ENCODE measurements at places on chromosomes 3 and 15. TPM values are rescaled to one million over a fixed set of nuclear protein-coding genes. Genes with fewer than 3 reads are reported as not detected.

DNA sequence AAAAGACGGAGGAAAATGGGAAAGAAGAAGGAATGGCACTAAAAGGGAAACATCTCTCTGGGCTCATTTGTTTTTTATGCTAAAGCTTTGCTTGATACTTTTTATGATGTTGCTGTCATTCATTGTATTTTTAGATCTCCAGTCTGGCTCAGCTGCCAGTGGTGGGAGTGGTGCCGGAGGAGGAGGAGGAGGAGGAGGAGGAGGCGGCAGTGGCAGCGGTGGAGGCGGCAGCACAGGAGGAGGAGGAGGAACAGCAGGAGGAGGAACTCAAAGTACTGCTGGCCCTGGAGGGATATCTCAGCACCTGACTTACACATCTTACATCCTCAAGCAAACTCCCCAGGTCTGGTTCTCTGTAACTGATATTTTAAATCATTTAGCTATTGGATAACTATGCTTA lies 49.6 kb downstream of the MAP6D1 start:
- H3K36me3 ChIP-seq = peaks cover 72% of the 10 kb centered on the region
- no peaks in the 10 kb centered on the region for H3K27me3 ChIP-seq
- no peak overlapping the region for H3K4me3 ChIP-seq
- H3K27ac ChIP-seq = no peak overlapping the region

GRCh38 chr3:123878807-123879206 lies 5.3 kb downstream of the MYLK start:
- H3K36me3 ChIP-seq = no peaks in the 10 kb centered on the region
- no peak overlapping the region for H3K27ac ChIP-seq
- H3K27me3 ChIP-seq = peaks cover 6% of the 10 kb centered on the region
- H3K4me3 ChIP-seq = no peak overlapping the region
- H3K4me1 ChIP-seq = peaks cover 6% of the 10 kb centered on the region
- no peak for DNase-seq

DNA sequence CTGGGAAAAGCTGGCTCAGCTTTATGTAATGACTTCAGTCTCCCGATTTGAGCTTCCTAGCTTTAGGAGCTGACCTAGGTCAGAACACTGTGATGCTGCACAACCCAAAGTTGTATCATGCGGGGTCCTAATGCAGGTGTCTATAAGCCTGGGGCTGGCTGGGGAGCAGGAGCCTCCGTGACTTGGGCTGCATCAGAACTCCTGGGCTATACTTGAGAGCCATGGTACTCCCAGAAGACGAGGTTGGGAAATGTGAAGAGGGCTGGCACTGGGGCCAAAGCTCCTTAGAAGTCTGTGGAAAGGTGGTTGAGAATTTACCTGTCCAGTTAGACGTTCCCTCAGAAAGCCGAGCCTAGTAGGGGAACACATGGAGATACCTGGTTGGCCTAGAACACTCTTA lies 57.0 kb downstream of the BSN start:
- H3K36me3 ChIP-seq = no peaks in the 10 kb centered on the region
- H3K27ac ChIP-seq = no peak overlapping the region
- no peaks in the 10 kb centered on the region for H3K27me3 ChIP-seq
- no peaks in the 10 kb centered on the region for H3K4me1 ChIP-seq
- DNase-seq = no peak

GRCh38 chr15:80309769-80310384 lies 57.9 kb upstream of the CTXND1 start:
- no peak for DNase-seq
- no peaks in the 10 kb centered on the region for H3K27me3 ChIP-seq
- H3K27ac ChIP-seq = no peak overlapping the region
- no peaks in the 10 kb centered on the region for H3K4me1 ChIP-seq

DNA sequence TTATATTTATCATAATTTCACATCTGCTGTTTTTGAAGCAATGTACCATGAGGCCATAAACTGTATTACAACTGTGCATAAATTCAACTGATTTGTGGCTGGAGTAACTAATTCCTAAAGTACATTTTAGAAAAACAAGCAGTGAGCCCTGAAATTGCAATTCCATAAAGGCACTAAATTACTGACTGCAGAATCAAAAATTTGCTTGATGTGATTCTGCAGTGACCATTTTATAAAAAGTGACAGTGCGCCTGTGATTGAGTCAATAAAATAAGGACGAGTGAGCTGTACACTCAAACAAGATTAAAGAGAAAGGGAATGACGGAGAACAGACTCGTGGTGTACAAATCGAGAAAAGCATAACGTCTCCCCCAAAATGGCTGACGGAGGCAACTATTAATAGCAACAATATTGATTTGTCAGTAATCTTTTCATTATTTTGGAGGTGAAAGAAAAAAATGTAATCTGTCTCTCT lies 121.4 kb upstream of the MEIS2 start:
- H3K36me3 ChIP-seq = no peaks in the 10 kb centered on the region
- H3K27me3 ChIP-seq = no peaks in the 10 kb centered on the region
- no peaks in the 10 kb centered on the region for H3K4me1 ChIP-seq
- no peak overlapping the region for H3K27ac ChIP-seq
- no peak overlapping the region for H3K4me3 ChIP-seq
- DNase-seq = no peak

GRCh38 chr3:180929376-180929775 lies 16.9 kb downstream of the FXR1 start:
- no peak for DNase-seq
- H3K27ac ChIP-seq = no peak overlapping the region
- H3K4me3 ChIP-seq = no peak overlapping the region
- H3K4me1 ChIP-seq = peaks cover 25% of the 10 kb centered on the region
- no peaks in the 10 kb centered on the region for H3K27me3 ChIP-seq

The EAF2 gene
- 5.7 TPM for total RNA-seq

The MEF2A gene
- total RNA-seq = 24.2 TPM

The P2RY13 gene
- not detected for total RNA-seq

The GALK2 gene
- 27.7 TPM for total RNA-seq

All from CD4-positive, CD25-positive, alpha-beta regulatory T cell (primary cell).